CD4-positive, alpha-beta memory T cell (primary cell): ENCODE measurements at places on chromosomes 11 and 22. TPM values are rescaled to one million over a fixed set of nuclear protein-coding genes. Genes with fewer than 3 reads are reported as not detected.

DNA sequence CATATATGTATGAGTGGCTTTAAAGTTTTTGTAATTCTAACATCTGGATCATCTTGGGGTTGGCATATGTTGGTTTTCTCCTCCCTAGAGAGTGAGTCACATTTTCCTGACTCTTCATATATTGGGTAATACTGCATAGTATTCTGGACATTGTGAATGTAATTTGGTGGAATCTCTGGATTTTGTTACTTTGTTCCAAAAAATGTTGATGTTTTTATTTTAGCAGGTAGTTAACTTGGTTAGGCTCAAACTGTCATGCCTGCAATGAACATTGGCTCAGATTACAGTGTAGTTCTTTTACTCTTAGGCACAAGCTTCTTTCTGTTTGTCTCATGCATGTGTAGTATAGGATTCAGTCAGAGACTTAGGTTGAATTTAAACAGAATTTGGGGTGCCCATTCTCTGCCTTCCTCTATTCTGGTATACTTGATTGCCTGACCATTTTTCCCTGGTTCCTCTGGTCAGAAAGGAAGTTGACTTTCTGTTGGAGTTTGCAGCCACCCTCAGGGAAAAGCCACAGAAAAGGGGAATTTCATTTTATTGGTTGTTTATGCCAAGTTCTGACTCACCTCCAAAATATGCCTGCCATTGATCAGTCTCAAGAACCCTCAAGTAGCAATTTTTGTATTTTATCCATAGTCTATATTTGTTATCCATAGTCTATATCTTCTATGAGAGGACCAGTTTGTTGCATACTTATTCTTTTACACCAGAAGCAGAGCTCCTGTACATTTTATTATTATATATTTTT lies 151.7 kb downstream of the UVRAG start:
- DNase-seq, result no peak

GRCh38 chr11:96607864-96608558 lies 218.2 kb downstream of the JRKL start:
- DNase-seq, result no peak

DNA sequence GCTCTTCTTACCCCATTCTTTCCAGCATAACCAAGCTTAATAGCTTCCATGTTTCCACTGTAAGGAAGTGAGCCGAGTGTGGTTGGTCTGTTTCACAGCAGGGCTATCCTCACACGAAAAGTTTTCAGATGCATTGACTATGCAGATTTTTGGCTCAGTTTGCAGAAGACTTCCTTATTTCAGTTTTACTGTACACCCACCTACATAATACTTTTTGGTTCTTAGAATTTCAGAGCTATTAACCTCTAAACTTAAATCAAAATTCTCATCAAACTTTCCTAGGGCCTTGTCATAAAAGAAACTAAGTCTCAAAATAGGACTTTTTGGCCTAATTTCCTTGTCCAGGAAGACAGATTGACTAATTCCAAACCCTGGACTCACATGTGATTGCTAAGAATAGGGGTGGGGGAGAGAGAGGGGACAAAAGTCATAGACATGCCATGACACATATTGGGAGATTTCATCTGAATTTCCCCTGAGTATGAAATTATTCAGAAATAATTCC lies 7.3 kb upstream of the EHF start:
- DNase-seq, result no peak

DNA sequence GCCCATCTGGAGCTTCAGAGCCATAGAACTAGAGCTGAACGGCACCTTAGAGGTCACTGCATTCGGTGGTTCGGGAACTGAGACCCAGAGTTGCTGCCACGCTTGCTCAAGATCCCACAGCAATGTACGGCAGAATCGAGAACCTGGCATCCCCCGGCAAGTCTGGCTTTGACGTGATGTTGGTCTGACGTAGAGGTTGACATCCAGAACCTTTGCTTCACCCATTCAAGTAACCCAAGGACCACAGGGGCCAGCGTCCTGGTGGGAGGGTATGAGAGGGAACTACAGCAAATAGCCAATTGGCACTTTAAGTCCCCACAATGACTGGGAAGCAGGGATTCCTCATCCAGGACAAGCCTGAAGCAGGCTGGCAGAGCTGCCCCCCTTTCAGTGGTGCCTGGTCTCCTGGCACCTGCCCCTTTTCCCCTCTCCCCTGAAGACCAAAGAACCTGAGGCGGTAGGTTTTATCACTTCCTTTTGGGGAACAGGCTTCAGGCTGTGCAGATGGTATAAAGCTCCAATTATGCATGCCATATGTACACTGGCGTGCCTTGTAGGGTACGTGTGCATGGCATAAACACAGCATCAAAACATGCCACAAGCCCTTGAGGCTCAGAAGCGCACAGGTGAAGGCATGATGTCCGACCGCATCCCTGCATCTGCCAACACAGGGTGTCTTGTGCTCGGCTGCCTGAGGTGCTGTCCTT lies 15.3 kb upstream of the TEF start:
- no peak for DNase-seq

- DNase-seq, result no peak
Observed at GRCh38 chr11:44071157-44071556, 5.1 kb downstream of the ACCS start.

DNA sequence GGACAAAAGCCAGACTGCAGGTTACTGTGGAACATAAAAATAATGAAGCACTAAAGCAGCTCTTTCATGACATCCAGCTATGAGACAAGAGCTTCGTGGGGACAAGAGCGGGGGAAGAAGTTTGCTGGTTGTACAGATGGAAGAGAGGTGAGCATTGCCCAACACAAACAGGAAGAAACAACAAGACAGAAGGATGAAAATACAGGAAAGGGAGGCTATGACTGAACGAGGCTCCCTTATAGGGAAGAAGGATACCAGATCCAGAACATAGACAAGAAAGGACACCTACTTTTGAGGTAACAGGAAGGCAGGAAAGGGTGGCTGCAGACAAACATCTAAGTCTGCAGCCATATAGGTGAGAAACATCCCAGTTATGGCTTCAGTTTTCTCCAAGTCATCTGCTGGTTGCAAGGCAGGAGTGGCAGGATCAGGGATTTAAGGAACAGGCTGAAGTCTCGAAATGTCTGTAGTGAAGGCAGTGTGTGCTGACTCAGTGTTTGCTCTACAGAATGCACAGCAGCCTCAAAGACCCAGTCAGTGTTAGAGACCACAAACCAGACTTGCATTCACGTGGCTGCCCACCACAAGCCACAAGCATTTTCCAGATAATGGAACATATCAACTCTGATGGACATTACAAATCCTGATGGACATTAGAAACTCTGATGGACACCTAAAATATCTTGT lies 1.9 kb downstream of the CLTCL1 start:
- no peak for DNase-seq

- no peak for DNase-seq
Observed at GRCh38 chr11:69293819-69294505, at the start of gene MYEOV. TSS of gene MYEOV (plus strand) at chr11:69294155. CDS start at chr11:69295355, 1,200 bp downstream.

- no peak for DNase-seq
Observed at GRCh38 chr11:111176603-111177002, 68.9 kb upstream of the POU2AF2 start.

DNA sequence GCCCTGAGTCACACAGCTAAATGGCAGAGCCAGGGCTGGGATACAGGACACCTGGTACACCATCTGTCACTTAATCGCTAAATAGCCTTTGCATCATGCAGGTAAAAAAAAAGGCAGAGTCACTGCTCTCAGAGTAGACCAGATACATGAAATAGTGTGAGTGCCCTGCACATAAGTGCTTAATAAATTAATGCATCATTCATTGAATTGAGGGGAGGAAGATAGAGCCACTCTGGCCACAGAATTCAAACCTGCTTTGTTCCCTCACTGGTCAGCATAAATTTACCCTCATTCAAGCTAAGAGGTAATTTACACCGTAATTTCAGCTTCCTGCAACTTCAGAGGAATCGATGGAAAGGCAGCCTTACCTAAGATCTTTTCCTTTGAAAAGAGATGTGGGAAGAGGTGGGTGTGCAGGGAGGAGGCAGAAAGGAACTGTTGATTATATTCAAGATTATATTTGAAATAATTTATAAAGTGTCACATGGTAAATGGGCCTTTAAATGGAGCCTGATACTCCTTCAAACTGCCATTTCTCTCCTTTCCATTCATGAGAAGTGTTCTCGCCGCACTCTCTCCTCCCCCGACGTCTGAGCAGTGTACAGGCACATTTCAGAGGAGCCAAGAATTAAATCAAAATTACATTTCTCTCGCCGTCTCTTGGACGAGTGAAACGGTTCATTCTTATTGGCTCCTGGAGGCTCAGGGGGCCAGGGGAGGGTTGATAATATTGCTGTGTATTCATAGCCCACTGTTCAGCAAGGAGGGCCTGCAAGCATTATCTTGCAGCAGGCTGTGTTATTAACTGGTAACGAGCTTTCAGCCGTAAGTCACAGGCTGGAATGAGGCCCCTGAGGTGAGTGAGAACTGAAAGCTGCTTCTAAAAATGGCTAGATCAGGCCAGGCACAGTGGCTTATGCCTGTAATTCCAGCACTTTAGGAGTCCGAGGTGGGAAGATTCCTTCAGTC lies 52.2 kb upstream of the HMGXB4 start:
- DNase-seq, result no peak

DNA sequence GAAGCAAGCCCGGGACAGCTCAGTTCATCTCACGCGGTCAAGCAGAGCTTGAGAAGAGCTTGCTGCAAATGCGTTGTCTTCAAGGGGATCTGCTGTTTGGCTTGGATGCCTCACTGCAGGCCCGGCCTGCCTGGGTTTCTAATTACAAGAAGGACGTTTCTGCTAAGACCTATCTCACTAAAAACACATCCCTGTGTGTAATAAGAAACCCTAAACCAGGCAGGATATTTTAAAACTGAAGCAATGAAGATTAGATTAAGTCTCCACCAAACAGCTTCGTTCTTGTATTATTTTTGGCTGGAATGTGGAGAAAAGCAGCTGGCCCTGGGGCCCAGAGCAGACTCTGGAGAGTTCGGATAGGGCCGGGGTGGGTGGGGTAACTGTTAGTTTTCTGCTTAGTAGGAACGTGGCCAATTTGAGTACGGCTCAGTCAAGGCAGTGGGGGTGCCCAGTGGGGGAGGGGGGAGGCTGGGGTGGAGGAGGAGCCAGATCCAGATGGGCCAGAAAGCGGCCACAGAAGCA lies 6.0 kb downstream of the PKNOX2 start:
- no peak for DNase-seq

- DNase-seq, result no peak
Observed at GRCh38 chr11:126181939-126182730, 29.3 kb downstream of the RPUSD4 start.

The TRIM49C gene
- not detected for total RNA-seq

The CTSF gene
- 31.7 TPM for total RNA-seq

The PLAAT4 gene
- 167 TPM for total RNA-seq

The OR8A1 gene
- not detected for total RNA-seq

The PARVG gene
- total RNA-seq, result 194 TPM

The PNPLA5 gene
- not detected for total RNA-seq

The RASGRP2 gene
- 440 TPM for total RNA-seq

The SBF1 gene
- 217 TPM for total RNA-seq
